ENCODE measurements at places on chromosomes 12 and 14. TPM values are rescaled to one million over a fixed set of nuclear protein-coding genes. Genes with fewer than 3 reads are reported as not detected.
A peak's percentile ranks its signal among the peaks of the same experiment; 100 is the strongest.

GRCh38 chr12:71461787-71462328 is 22.3 kb downstream of the LGR5 start:
- H3K27ac ChIP-seq, result no peak overlapping the region
- H3K4me1 ChIP-seq, result no peaks in the 10 kb centered on the region
- no peaks in the 10 kb centered on the region for H3K36me3 ChIP-seq
- H3K4me3 ChIP-seq, result no peak overlapping the region
- DNase-seq, result no peak
- H3K27me3 ChIP-seq, result no peaks in the 10 kb centered on the region

DNA sequence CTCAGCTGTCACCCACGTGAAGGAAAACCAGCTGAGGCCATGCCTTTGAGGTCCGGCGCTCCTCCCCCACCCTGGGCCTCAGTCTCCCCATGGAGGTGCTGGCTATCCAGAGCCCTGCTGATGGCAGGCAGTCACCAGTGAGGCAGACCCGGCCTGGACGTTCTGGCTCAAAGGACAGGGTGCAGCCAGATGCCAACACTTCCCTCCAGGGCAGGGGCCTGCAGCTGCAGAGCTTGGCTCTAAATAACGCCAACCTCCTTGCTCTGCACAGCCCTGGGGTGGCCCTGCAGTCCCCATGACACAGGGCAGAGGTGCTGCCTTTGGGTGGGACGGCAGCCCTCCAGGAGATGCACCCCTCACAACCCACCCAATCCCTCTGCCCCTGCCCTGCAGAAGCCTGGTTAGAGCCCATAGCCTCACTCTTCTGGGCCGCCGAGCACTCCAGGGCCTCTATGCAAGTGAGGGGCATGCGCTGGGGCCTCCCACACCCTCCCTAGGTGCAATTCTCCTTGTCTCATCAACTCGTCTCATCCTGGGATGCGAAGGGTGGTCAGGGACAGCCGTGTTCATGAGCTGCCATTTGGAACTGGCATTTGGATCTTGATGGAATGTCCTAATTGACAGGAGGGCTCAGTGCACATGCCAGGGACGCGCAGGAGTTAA is 30.4 kb downstream of the CCDC85C start:
- peak overlapping the region; percentile 90 for H3K27ac ChIP-seq
- no peaks in the 10 kb centered on the region for H3K27me3 ChIP-seq
- DNase-seq, result no peak
- H3K4me3 ChIP-seq, result no peak overlapping the region
- H3K4me1 ChIP-seq, result peaks cover 96% of the 10 kb centered on the region

LTB4R gene
- total RNA-seq, result 2.9 TPM

DNA sequence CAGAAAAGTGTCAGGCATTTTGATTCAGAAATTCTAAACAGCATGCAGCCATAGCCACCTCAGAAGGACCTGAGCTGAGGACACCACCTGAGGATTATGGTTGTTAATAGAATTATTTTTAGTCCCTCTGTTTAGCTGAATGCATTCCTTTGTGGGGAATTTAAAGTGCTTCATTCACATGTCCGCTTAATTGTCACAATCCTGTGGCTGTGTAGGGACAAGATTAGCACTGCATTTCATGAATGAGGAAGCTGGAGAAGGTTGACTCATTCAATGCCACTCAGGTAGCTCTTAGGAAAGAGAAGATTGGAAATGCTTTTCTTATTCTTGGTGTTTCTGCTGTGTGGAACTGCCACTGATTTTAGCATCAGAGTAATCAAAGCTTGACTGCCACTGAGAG is 42.0 kb upstream of the KRR1 start:
- no peaks in the 10 kb centered on the region for H3K27me3 ChIP-seq
- no peak overlapping the region for H3K4me3 ChIP-seq
- H3K4me1 ChIP-seq, result peaks cover 20% of the 10 kb centered on the region

DNA sequence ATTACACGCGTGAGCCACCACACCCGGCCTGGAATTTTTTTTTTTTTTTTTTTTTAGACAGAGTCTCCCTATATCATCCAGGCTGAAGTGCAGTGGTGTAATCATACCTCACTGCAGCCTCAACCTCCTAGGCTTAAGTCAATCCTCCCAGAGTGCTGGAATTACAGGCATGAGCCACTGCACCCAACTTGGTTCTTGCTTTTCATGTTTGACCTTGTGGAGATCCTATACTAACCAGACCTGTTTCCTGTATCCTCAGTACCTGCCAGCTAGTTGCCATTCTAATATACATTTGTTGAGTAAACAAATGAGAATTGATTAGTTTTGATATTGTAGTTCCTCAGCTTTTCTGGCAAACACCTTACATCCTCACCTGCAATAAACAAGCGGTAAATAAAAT is 3.2 kb upstream of the VSIG10 start:
- H3K4me1 ChIP-seq, result peaks cover 16% of the 10 kb centered on the region
- no peaks in the 10 kb centered on the region for H3K36me3 ChIP-seq
- H3K27ac ChIP-seq, result no peak overlapping the region
- DNase-seq, result no peak

GRCh38 chr14:30855345-30856037 is 18.9 kb upstream of the COCH start:
- H3K4me3 ChIP-seq, result no peak overlapping the region
- no peaks in the 10 kb centered on the region for H3K27me3 ChIP-seq
- peak; percentile 39 for DNase-seq
- no peaks in the 10 kb centered on the region for H3K36me3 ChIP-seq
- H3K27ac ChIP-seq, result no peak overlapping the region
- no peaks in the 10 kb centered on the region for H3K4me1 ChIP-seq

DNA sequence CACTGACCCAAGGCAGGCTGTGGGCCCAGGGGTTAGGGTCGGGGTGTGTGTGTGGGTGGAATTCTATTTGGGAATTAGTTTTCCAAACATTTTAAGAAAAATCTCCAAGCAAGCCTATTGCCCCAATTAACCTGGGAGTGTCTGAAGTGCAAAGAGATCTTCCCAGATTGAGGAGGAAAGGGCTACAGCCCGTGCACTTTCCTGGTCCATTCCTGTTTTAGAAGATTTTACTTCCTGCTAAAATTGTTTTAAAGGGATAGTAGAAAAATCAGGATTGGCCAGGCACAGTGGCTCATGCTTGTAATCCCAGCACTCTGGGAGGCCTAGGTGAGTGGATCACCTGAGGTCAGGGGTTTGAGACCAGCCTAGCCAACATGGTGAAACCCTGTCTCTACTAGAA is 5.3 kb downstream of the DCTN2 start:
- DNase-seq, result no peak
- H3K36me3 ChIP-seq, result peaks cover 54% of the 10 kb centered on the region

DNA sequence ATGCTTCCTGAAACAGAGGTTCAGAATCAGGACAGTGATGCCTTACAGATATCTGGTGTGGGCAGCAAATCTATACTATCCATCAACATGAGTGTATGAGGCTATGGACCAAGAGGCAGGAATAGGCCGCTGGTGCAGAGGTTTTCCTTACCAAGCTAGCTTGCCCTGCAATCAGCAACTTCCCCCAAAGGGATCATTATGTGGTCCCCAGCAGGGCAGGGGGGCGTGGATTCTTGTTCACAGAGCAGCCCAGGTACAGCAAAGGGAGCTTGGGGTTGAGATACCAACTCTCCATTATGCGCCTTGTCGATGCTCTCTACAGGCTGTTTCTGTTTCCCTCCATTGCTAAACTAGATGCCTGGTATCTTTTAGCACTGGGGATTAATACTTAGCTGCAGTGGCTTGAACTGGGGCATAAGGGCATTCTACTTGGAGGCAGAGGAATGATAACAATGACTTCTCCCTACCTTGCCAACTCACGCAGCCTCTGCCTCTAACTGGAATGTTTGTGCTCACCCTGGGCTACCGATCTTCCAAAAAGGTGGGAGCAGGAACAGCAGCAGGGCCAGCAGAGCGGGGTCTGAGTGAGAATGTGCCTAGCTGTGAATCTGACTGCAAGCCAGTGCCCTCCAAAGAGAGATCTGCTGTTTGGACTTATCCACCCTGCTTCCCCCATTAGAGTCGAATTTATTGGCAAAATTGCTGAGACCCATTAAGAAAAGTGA is 10.3 kb upstream of the KRT1 start:
- H3K4me1 ChIP-seq, result peaks cover 17% of the 10 kb centered on the region
- no peaks in the 10 kb centered on the region for H3K36me3 ChIP-seq
- peak overlapping the region; percentile 44 for H3K4me3 ChIP-seq
- H3K27me3 ChIP-seq, result no peaks in the 10 kb centered on the region
- no peak for DNase-seq

TXNDC16 gene
- 11.5 TPM for total RNA-seq

TRHDE gene
- 1.2 TPM for total RNA-seq

GRCh38 chr14:69354383-69355153 is 43.5 kb downstream of the ERH start:
- no peaks in the 10 kb centered on the region for H3K36me3 ChIP-seq
- no peak for DNase-seq
- H3K27ac ChIP-seq, result peak overlapping the region; percentile 59
- H3K4me1 ChIP-seq, result peaks cover 14% of the 10 kb centered on the region
- no peak overlapping the region for H3K4me3 ChIP-seq
- H3K27me3 ChIP-seq, result no peaks in the 10 kb centered on the region

DNA sequence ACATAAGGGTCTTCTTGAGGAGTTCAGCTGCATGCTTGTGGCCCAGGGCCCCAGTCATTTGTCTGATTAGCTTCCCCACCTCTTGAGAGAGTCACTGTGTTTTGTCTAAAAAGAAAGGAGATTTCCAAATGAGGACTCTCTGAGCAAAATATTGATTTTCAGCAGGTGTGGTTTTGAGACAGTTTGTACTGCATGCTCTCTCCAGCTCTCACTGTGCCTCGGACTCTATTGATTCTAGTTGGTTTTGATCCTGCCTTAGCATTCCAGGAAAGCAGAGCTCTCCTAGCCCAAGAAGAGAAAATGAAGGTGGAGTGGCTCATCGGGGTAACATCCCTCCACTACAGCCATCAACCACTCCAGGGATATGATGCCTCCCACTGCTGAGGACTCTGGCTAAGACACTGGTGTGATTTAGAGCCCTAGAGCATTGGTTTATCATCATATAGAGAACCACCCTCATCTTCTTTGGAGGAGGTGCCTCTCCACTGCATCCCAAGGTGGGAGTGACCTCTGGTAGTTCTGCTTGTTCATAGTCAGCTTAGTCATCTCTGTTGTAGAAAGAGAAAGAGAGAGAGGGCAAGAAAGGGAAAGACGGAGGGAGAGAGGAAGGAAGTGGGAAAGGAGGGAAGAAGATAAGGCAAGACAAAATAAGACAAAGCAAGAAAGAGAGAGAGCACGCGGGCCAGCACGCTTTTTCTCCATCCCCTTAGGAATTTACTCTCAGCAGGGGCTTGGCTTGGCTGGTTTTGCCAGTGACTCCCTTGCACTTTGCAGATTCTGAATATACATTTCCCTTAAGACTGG is 365.6 kb downstream of the DPF3 start:
- H3K36me3 ChIP-seq, result no peaks in the 10 kb centered on the region
- H3K4me1 ChIP-seq, result no peaks in the 10 kb centered on the region
- H3K27me3 ChIP-seq, result no peaks in the 10 kb centered on the region
- H3K4me3 ChIP-seq, result no peak overlapping the region

- H3K27me3 ChIP-seq, result no peaks in the 10 kb centered on the region
- H3K27ac ChIP-seq, result no peak overlapping the region
- H3K36me3 ChIP-seq, result no peaks in the 10 kb centered on the region
- H3K4me1 ChIP-seq, result no peaks in the 10 kb centered on the region
- no peak overlapping the region for H3K4me3 ChIP-seq
Observed at GRCh38 chr12:15556411-15557102, 232.6 kb downstream of the EPS8 start.

DNA sequence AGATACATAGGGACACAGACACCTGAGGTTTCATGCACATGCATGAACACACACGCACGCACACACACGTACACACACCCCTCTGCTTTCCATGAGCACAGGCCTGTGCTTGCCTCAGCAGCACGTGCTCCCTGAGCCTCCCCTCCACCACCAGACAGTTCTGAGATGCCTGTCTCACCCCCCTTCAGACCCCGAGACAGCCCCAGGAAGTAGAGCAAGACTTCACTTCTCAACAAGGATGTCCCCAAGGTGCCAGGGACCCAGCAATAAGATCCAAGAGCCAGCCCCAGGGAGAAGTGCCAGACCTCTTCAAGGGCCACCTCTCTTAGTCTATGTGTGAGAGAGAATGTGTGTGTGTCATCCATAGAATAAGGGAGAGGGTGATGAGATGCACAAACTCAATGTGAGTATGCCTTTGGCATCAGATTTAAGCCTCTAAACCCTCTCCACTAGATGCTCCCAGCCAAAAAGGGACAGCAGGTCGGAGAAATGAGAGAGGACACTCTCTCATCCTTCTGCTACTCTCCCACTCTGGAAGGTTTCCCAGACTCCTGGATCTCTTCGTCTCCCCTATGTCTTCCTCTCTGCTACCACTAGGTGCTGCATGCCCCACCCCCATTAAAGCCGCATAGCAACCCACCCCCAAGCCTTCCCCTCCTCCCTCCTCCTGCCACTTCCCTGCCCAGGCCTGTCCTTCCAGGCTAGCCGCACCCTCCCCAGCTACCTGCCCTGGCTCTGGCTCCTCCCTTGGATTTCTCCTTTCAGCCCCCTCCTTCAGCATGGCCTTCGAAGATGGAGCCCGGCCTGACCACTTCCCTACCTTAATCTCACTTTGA is 7.7 kb downstream of the RARG start:
- H3K36me3 ChIP-seq, result peaks cover 25% of the 10 kb centered on the region
- H3K4me1 ChIP-seq, result peaks cover 78% of the 10 kb centered on the region
- H3K27ac ChIP-seq, result peak overlapping the region; percentile 98
- H3K4me3 ChIP-seq, result no peak overlapping the region
- no peaks in the 10 kb centered on the region for H3K27me3 ChIP-seq

ST8SIA1 gene
- total RNA-seq, result 11.4 TPM

ZDHHC22 gene
- 0.13 TPM for total RNA-seq

- DNase-seq, result no peak
- H3K4me1 ChIP-seq, result no peaks in the 10 kb centered on the region
- no peak overlapping the region for H3K27ac ChIP-seq
- H3K36me3 ChIP-seq, result no peaks in the 10 kb centered on the region
- no peak overlapping the region for H3K4me3 ChIP-seq
Observed at GRCh38 chr14:82414853-82415539, 881.3 kb upstream of the SEL1L start.

Data from esophagus muscularis mucosa (tissue), 4 donors.